ENCODE measurements at places on chromosomes 2 and 18.

GRCh38 chr2:194090251-194090905 is 1566.6 kb upstream of the SLC39A10 start:
- no peak for DNase-seq

GRCh38 chr2:216694082-216694825 is 1.1 kb downstream of the IGFBP5 start:
- DNase-seq: no peak

DNA sequence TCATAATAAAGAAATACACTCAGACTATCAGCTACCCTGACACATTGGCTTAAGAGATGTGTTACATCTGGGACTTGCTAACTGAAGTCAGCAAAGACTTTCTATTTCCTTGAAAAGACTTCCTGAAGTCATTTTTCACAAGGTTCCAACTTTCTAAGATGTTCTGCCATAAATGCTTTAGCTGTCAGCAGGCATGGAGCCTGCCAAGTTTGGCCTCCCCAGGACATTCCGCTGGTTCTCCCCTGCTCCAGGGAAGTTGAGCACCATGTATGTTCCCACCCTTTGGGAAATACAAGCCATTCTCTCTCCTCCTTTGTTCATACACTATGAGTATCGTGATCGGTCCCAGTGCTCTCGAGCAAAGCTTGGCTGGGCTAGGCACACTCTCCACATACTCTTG is 202.7 kb upstream of the CCDC68 start:
- no peak for DNase-seq

- DNase-seq: no peak
These were observed 602.1 kb upstream of the SYT4 start for GRCh38 chr18:43879415-43879814.

GRCh38 chr2:187576906-187577305 is 22.7 kb upstream of the TFPI start:
- no peak for DNase-seq

GRCh38 chr2:127829845-127830246 is 18.9 kb upstream of the WDR33 start:
- DNase-seq: peak; percentile 73

Data from CD4-positive, alpha-beta T cell treated with Interferon alpha-2 for 1 hour (primary cell).